ENCODE measurements at places on chromosomes 11 and 22.

- DNase-seq, result no peak
Observed at GRCh38 chr22:32880893-32881596, 79.5 kb downstream of the TIMP3 start.

DNA sequence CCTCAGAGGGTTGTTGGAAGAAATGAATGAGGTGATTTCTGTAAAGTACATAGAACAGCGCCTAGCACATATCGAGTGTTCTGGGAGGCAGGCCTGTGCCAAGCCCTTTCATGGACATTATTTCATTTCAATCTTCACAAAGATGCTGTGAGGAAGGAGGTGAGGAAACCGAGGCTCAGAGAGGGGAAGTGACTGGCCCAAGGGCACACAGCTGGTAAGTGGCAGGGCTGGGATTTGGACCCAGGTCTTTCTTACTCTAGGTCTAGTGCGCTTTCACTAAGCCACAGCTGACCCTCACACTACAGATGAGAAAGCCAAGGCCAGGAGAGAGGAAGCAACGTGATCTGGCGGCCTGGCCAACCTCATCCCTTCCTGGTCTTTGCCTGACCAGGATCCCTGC is 2.0 kb downstream of the PELI3 start:
- no peak for DNase-seq

DNA sequence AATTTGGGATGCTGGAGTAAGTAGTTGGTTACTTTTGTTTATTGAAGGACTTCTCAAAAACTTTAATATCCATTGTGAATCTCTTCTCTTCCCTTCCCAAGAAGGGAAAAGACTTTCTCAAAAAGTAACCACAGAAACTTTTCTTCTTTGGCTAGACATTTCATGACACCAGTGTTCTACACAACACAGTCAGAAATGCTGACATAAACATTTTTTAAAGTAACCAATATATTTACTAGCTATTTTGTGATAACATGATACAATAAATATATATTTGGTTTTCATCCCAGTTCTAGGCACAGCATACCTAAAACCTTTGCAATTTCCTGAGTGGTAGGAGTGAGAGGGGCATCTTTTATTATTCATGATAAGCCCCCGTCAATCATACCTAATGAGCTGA is 47.8 kb downstream of the FAM118A start:
- DNase-seq, result no peak

GRCh38 chr22:17627961-17628405 is 566 bp downstream of the ATP6V1E1 start:
- DNase-seq, result no peak

- DNase-seq, result no peak
Observed at GRCh38 chr11:45332276-45332934, 46.3 kb upstream of the SYT13 start.

DNA sequence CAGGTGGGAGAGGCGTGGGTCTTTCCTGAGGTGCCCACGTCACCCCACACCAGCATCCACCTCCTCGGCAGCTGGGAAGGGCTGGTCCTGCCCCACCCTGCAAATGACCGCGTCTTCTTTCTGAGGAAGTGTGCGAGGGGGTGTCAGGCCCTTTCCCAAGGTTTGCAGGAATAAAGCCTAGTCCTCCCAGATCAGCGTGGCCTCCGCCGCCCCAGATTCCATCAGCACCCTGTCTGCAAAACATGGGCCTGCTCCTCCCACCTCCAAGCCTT is 14.4 kb upstream of the SLC39A13 start:
- no peak for DNase-seq

DNA sequence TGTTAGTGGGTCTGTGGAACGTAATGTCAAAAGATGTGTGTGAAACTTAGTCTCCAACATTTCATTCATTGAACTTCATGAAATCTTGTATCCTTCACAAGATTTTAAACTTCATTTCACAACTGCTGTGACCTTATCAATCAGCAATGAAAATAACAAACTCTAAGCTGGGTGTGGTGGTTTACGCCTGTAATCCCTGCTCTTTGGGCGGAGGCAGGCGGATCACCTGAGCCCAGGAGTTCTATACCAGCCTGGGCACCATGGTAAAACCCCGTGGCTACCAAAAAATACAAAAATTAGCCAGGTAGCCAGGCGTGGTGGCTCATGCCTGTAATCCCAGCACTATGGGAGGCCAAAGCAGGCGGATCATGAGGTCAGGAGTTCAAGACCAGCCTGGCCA is 5.1 kb downstream of the CHKA start:
- DNase-seq, result no peak

DNA sequence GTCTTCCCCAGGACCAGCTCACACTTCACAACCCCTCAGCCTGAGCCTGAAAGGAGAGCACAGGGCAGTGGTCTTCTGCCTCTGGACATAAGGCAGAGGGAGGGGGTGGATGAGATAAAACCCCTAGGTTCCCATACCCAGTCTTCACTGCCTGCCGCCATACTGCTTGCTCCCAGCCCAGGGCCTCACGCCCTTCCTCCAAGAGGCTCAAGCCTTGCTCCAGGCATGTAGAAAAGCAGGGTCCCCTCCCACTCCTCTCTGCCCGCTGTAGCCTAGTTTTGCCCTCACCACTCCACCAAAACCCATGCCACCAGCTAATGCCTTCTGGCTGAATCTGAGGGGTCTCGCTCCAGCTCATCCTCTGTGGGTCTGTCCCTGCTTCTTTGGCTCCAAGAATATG is 5.2 kb downstream of the ARRB1 start:
- DNase-seq, result no peak

GRCh38 chr11:118233377-118233776 is 8.6 kb upstream of the JAML start:
- DNase-seq, result no peak

DNA sequence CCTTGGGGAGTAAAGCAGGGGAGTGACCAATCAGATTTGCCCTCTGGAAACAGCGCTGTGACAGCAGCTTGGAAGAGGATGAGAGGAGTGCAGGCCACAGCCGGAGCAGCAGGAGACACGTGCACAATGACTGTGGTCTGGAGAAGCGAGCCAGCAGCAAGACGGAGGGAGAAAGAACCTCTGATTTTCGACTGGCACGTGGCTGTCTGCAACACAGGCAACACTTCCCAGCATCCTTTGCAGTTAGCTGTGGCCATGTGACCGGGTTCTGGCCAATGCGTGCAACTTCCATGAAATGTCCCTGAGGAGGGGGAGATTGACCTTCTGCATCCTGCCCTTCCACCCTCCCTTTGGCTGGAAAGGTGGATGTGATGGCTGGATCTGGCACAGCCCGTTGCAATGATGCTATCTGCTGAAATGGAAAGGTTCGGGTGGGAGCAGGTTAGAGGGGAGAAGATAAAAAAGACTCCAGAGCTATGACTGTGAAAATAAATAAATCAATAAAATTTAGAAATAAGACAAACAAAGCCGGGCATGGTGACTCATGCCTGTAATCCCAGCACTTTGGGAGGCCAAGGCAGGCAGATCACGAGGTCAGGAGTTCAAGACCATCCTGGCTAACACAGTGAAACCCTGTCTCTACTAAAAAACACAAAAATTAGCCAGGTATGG is 15.6 kb downstream of the PLA2G6 start:
- no peak for DNase-seq

DNA sequence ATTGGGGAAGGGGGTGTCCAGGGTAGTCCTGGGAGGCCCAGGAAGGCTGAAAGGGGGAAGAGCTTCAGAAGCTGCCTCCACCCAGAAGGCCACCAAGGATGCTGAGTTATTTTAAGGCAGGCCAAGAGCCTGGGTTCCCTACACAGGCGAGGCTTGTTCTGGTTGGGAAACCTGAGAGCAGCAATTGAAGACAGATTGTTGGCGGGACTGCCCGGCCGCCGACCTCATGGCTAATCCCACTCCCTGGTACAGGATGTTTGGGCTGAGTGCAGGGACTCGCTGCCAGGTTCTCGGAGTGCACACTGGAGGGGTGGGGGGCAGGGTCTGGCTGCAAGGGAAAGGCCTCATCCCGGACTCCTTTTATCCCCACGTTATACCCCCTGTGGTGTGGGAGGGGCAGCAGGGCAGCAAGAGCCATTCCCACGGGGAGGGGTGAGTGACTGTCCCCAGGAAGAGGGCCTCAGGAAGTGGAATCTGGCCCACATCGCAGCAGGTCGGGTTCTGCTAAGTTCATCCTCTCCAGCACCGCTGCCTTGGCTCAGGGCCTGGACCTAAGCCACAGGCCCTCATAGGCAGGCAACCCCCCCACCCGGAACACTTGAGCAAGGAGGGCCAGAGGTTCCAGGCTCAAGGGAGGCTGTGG is 43.6 kb upstream of the PRR5 start:
- DNase-seq, result no peak

All from activated naive CD8-positive, alpha-beta T cell treated with anti-CD3 and anti-CD28 coated beads, Interleukin-2, amount 10 ng/mL, durations not matched to agents 7 days and 5 days (primary cell).